ENCODE measurements at places on chromosomes 5 and 9.

- DNase-seq, result no peak
Observed at GRCh38 chr5:72501488-72501887, 5.7 kb downstream of the ZNF366 start.

GRCh38 chr9:114028646-114029045 is 49.5 kb downstream of the AMBP start:
- DNase-seq, result no peak

GRCh38 chr5:55856516-55857246 is 5.5 kb downstream of the IL31RA start:
- DNase-seq, result peak; percentile 5

DNA sequence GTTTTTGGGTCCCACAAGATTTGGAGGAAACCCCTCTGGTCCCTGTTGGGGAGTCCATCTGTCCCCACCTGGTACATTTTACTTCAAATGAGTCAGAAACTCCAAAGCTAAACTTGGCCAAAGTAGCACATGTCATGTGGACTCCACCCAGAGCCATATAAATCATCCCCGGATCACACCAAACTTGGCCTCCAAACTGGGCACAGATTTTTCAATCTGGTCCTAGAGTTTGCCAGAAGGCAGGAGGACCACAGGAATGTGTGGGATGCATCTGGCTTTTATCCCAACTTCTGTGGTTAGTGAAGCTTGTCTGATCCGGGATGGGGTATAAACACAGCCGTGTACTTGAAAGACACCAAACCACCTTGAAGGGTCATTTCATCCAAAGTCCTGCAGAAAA is 66.3 kb downstream of the MAT2B start:
- no peak for DNase-seq

GRCh38 chr9:38298503-38298902 is 94.0 kb upstream of the ALDH1B1 start:
- DNase-seq, result no peak

All from naive thymus-derived CD4-positive, alpha-beta T cell (primary cell).